ENCODE measurements at places on chromosomes 11 and 22.
A peak's percentile ranks its signal among the peaks of the same experiment; 100 is the strongest.

GRCh38 chr11:75949023-75949672 is 134.1 kb downstream of the UVRAG start:
- no peak for DNase-seq

DNA sequence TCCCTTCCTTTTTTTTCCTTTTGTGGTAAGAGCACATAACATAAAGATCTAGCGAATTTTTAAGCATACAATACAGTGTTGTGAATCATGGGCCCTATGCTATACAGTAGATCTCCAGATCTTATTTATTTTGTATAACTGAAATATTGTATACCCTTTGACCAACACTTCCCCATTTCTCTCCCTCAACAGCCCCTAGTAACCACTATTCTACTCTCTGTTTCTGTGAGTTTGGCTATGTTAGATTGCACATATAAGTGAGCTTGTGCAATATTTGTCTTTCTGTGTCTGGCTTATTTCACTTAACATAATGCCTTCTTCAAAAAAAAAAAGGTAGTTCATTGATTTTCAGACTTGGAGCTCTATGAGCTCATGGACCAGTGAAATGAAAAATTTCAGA is 180.5 kb downstream of the C11orf91 start:
- DNase-seq = no peak

DNA sequence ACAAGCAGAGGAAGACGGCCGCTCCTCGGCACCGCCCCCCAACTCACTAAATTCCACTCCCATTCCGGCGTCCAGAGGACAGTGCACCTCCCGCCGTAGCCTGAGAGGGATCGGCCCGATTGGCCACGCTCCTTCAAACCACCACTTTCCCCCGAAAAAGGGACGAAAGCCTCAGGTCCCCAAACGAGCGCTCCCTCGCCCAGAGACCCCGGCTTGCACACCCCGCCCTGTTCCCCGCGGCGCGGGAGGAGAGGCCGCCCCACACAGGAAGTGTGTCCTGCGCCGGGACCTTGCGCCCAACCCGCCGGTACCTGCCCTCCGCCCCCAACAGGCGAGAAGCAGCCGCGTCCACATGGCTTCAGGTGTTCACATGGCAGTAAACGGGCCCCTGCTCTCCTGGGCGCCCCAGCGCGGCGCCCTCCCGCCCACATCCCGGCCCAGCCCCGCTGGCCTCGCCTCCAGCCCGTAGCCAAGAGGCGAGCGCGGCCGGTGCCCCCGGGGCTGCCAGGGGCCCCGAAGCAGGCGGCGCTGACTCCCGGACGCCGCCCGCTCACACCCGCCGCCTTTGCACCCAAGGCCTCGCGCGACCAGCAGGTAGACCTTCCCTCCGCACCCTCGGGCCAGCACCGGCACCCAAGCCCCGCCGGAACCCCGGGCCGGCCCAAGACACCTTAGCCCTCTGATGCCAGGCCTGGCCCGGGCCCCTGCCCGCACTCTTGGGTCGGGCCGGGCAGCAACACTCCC is 849 bp downstream of the TCF20 start:
- DNase-seq = peak; percentile 57

DNA sequence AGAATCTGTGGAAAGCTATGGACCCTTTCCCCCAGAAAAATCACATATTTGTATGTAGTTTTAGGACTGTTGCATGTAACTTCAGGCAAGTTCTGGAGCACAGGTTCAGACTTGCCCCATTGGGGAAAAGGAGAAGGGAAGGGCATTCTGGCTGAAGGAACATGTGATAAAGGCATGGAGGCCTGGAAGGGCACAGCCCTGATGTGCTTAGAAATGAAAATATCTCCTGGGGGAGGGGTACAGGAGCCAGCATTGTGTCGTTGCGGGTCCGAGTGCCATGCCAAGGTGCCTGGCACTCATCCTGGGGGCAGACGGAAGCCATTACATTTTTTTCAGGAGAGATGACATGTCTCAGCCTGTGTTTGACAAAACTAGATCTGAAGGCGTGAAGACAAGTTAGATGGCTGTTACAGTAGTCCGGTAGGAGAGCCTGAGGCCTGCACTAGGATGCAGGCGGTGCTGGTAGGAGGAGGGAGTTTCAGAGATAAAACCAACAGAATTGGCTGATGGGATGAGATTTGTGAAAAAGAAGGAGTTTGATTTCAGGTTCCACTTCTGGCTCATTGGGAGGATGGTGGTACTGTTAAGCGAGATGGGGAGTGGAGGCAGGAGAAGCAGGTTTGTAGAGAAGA is 96.9 kb downstream of the TEAD1 start:
- DNase-seq = no peak
